Kidney glomerular epithelial cell (primary cell): ENCODE measurements at places on chromosomes 12 and 14.

DNA sequence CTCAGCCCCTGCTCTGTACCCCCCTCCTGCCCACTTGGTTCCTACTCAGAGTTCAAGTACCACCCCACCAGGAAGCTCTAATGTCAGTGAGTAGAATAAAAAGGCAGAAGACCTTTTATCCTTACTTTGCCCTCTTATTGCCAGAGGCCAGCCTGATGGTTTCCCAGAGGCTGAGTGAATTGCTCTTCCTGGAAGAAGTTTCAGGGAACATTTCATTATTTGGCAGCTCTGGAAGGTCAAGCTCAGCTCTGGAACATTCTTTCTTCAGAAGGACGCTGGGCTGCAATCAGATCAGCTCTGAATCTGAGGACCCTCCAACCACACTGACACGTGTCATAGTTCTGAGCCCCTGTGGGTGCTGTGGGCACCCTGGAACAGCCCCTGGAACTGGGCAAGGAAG lies 188.9 kb downstream of the ETV6 start:
- no peak for DNase-seq

- no peak for DNase-seq
Measured at GRCh38 chr14:93967637-93968250, 8.6 kb downstream of the ASB2 start.

GRCh38 chr12:75322464-75322863 lies 7.7 kb downstream of the CAPS2 start:
- no peak for DNase-seq

DNA sequence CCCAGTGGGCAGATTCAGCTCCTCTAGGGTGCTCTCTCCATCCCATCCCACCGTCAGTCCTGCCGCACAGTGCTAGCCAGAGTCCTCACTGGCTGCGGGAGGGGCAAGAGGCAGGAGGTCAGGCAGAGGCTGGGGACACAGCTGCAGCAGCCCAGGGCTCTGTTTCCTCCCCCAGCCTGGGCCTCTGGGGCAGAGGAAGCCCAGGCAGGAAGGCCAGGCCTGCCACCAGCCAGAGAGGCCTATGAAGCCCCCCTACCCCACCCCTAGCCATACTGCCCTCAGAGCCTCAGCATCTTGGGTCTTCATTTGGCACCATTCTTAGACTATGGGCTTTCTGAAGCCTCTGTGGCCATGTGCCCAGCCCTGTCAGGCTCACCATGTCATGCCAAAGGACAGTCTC lies 3.4 kb downstream of the ACVRL1 start:
- DNase-seq = no peak

GRCh38 chr12:81274637-81275529 lies 197.0 kb downstream of the ACSS3 start:
- peak; percentile 33 for DNase-seq

DNA sequence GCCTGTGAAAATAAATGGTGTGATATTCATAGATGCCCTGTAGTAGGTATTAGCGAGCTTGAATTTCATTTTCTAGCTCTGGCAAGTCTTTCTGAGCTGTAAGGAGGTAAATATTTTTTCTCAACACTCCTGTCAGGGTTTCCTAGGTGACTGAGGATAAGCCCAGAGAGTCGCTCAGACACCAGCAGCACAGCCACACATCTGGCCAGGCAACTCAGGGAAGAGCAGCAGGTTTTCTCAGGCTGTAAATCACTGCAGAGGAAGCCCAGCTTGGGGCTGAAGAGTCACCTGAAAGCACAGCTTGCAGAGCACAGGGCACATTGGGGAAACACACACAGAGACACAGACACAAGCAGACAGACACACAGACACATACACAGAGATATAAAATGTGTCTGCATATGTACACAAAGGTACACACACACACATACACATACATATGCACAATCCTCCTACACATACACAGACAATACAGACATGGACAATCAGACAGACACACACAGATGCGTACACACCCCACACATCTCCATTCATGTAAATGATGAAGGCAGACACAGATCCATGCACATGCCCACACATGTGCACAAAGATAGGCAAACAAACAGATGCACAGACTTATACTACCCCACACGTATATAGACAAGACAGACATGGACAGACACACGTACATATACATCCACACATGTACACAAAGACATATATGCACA lies 232.0 kb upstream of the TMTC1 start:
- DNase-seq = peak; percentile 2
